ENCODE measurements at places on chromosomes 12 and 14.
A peak's percentile ranks its signal among the peaks of the same experiment; 100 is the strongest.

- DNase-seq, result no peak
Measured at GRCh38 chr12:109671502-109671901, 42.1 kb upstream of the FAM222A start.

DNA sequence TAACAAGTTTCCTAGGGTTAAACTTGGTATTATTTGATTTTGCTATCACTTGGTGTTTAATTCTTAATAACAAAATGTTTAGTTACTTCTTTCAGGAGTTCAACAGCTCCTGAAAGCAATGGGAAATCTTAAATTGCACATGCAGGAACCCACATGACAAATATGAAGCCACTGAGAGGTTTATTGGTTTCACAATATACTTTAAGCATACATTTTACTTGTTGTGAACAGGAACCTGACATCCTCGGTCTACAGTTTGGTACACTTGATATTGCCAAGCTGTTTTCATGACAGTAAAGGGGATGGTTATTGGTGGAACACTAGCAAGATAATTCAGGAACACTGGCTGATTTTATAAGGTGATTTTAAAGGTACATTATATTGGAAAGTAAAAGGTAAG lies 46.2 kb downstream of the SLC38A1 start:
- DNase-seq, result no peak

DNA sequence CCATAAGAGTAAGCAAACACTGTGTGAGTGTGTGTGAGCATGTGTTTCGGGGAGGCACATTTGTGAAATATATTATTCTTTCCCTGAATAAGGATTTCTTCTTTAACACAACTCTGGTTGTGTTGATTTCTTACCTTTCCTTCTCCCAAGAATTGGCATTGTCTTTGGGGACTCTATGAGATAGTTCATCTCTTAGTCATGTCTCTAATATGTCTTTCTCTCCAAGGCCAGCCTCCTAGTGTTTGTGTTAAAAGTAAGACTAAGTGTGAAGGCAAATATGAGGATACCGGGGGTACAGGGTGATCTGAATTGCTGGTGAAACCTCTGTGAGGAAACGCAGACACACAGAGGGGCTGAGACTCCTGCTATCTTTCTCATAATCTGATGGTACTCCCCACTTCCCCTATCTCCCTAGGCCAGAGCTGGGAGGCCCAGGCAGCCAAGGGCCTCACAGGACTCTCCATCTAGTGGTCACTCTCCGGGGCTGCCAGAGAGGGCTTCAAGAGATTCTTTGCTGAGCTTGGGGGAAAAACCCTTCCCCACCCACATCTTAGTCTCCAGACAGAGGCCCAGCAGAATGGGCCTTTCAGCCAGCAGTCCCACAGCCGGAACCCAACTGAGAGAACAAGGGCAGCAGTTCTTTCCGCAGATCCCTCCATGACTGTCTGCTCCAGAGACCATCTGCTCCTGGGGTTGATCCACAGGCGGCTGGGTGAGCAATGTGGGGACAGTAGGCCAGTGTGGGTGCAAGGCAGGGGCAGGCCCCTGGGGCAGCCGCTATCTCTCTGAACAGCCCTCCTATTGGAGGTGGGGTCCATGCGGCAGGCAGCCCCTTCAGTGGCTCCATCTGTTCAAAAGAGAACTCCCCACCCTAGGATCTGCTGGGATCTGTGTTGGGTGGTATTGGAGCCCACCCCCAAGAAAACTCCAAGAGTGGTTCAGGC lies 5.8 kb upstream of the HOXC12 start:
- DNase-seq, result no peak

GRCh38 chr12:51012570-51013236 lies 13.5 kb downstream of the SLC11A2 start:
- no peak for DNase-seq

- DNase-seq, result no peak
Measured at GRCh38 chr12:42017051-42017450, 127.6 kb downstream of the GXYLT1 start.

DNA sequence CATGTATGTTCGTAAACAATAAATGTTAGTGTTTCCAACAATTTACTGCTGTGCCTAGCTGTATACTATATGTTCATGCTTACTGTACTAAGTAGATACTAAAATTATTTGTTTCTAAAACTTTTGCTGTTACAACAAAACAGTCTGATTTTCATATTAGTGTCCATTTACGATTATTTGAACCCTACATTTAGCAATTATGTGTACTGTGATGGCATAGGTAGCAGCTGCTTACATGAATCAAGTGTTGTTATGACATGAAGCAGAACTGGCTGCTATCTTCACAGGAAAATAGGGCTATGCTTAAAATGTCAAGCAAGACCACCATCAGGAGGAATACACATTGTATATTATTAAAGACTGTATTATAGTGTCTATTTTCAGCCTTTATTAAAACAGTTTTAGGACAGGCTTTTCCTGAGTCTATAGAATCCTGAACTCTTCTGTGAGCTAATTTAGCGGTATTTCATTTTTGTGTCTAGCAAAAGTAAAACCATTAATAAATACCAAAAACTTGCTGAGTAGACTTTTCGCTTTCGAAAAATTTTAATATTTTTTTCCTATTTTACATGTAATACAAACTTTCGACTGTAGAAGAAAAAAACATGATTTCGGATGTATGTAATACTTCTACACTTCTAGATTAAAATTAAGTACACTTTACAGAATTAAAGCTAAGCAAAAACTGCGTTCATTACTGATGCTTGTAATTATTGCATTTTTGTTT lies 1.1 kb upstream of the WDR89 start:
- no peak for DNase-seq

GRCh38 chr14:57091030-57091608 lies 177.6 kb downstream of the EXOC5 start:
- no peak for DNase-seq

- no peak for DNase-seq
Measured at GRCh38 chr12:60415351-60415750, 819.5 kb downstream of the SLC16A7 start.

DNA sequence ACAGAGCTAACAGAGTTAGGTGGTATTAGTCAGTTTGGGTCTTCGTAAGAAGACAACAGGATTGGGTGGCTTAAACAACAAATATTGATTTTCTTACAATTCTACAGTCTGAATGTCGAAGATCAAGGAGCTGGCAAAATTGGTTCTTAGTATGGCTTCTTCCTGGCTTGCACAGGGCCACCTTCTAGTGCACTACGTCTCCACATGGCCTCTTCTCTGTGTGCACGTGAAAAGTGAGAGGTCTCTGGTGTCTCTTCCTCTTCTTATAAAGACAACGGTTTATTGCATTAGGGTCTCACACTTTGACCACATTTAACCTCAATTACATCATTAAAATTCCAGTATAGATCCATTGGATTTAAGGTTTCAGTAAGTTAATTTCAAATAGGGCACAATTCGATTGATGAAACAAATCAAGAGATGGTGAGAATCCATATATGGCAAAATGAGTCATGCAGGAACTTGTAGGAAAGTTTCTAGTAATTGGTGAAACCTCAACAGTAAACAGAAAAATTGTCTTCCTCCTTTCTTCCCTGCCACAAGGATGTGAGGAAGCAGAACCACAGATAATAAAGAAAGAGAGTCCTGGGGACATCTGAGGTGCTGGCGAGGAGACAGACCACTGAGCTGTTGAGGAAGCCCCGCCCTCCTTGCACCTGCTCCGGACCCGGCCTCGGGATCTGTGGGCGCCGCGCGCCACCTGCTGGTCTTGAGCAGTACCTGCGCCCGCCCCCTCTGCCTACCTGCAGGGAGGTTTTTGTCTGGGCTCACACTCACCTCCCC lies 846.7 kb downstream of the TMEM121 start:
- peak; percentile 68 for DNase-seq

GRCh38 chr12:62409068-62409467 lies 57.6 kb upstream of the MON2 start:
- no peak for DNase-seq

- no peak for DNase-seq
Measured at GRCh38 chr12:121976950-121977349, 44.7 kb upstream of the BCL7A start.
